Gastrocnemius medialis (tissue), 4 donors: ENCODE measurements at places on chromosomes 2 and 18.

DNA sequence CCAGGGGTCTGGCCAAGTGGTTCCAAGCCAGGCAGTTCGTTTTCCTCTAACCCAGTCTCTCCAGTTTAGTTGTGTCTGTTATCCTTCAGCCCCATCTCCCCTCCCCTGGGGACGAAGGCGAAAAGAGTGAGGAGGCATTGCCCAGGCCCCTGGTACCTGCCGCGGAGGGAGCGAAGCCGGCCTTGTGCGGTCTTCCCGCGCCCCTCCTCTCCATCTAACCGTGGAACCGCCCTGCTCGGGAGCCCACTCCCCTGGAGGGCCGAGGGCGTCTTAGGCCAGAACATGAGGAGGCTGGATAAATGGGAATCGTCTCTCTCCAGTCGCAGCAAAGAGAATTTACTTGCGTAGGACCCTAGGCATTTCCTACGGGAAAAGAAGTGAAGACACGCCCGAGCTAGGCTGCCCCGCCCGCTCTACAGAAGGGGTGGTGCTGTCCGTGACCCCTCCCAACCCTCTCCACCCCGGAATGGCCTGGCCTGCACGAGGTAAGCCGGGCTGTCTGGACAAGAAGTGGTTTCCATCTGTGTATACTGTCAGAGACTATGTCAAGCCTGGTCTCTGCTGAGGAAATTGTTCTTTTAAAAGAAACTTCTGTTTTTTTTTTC is 156.2 kb downstream of the MIB1 start:
- DNase-seq = no peak

GRCh38 chr2:86747711-86748639 is 27.9 kb downstream of the RMND5A start:
- no peak for DNase-seq

GRCh38 chr2:226796012-226796839 is 3.4 kb downstream of the IRS1 start:
- no peak for DNase-seq

DNA sequence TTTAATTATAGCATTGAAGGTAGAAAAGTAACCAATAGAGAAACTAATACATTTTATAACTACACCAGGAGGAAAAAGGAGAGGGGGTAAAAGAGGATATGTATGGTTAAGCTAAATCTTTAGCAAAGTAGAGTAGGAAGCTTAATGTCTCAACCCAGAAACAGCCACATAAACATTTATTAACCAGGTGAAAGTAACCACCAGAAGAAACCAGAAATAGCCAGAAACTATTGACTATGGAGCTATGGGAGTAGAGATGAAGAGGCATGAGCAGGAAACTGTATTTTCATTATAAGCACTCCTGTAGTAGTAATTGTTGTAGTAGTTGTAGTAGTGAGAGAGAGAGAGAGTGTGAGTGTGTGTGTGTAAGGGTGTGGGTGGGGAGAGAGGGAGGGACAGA is 617.5 kb upstream of the CHAC2 start:
- no peak for DNase-seq

DNA sequence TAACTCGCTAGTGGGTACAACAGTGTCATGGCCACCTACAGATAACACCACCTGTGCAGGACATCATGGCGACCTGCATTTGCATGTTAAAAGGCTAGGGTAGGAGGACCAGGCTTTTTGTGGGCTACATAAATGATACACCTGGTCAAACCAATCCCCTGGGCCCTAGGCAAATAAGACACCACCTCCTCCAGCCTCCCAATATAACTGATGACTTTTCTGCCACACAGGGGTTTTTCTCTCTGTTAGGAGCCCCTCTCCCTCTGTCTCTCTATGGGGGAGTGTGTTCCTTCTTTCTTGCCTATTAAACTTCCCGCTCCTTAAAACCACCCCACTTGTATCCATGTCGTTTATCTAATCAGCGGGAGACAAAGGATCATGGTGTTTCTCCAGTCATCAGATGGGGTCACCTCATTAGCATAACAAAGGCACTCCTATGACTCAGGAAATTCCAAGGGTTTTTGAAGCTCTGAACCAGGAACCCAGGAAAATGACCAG is 10.8 kb upstream of the BUB1 start:
- no peak for DNase-seq

DNA sequence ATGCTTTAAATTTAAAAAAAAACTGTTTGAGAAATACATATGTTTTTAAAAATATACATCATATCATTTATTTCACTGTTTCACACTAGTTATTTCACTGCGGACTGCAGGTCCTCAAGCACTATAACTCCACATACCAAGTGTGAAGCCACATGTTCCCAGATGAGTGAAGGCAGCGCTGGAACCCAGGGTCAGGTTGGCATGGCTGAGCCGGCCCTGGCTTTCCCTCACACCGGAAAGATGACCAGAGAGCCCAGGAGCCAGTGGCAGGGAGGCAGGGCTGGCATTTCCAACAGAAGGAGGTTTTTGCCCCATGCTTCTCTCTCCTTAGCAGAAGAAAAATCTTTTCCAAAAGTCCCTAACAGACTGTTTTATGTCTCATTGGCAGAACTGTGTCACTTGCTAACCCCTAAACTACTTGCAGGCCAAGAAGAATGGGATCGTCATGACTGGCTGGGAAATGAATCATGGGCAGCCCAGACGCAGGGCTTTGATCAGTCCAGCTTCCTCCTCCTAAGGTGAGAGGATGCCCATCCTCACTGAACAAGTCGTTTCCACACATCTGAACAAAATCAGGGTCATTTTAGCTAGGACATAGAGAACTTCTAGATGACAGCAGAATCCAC is 287.6 kb upstream of the HNRNPA3 start:
- DNase-seq = no peak

GRCh38 chr2:218517434-218518206 is 50.5 kb downstream of the USP37 start:
- no peak for DNase-seq

DNA sequence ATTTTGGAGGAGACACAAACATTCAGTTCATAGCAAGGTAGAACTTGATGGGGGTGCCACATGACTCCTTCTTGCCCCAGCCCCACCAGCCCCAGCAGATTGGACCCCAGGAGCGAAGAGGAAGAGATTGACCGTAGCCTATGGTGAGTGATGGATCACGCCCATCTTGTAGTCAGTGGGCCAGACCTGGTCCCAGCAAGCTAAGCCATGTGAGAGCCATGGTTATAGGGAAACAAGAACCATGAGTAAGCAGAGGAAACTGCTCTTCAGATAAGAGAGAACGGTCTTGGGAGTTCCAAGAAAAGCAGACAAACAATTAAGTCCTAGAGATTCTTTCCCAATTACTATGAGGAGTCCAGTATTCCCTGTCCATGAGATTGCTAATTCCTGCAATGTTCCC is 4.6 kb upstream of the TCF4 start:
- no peak for DNase-seq

GRCh38 chr2:223884399-223884798 is 47.0 kb upstream of the AP1S3 start:
- no peak for DNase-seq
